D341Med (cell line): ENCODE measurements at places on chromosomes 12 and 14.
A peak's percentile ranks its signal among the peaks of the same experiment; 100 is the strongest.

GRCh38 chr12:74547249-74547648, 9.6 kb downstream of the ATXN7L3B start:
- no peak for DNase-seq

- DNase-seq, result no peak
These were observed 27.2 kb upstream of the FBRSL1 start for GRCh38 chr12:132462788-132463187.

GRCh38 chr12:105057174-105057573, 27.1 kb downstream of the ALDH1L2 start:
- no peak for DNase-seq

- peak; percentile 70 for DNase-seq
These were observed 63.5 kb downstream of the DGLUCY start for GRCh38 chr14:91177073-91178034.

DNA sequence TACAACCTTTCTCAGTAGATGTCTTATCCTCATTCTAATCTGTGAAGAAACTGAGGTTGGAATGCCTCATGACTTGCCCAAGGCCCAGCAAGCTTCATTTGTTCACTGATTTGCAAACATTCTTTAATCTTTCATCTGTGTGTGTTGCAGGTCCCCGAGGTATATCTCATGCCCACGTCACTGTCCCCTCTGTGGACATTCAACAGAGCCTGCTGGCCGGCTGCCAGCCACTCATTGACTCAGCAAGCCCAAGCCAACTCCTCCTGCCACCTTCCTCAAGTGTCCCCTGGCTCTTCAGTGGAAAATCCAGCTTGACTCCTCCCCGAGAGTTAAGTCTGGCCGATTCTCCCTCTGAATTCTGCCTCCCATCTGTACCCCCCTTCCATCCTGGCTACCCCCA, 1.9 kb upstream of the DCAF4 start:
- DNase-seq, result no peak

DNA sequence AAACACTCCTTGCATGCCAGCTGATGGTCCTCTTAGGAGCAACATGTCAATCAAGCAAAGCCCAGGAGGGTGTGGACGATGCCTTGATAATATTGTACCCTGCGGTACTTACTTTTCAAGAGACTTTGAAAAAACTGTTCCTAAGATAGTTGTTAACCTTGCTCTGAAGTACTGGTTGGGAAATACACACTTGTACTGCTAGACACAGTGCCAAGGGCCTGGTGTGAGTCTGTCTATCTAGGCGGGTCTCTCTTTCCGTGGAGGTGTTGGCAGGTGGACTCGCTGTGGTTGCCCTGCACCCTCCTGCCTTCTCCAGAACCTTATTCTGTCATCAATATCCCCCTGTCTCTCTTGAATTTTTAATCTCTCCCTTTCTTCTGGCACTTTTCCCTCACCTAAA, 189.4 kb downstream of the NRXN3 start:
- no peak for DNase-seq

GRCh38 chr14:35556548-35556947, 22.6 kb downstream of the INSM2 start:
- peak; percentile 73 for DNase-seq

DNA sequence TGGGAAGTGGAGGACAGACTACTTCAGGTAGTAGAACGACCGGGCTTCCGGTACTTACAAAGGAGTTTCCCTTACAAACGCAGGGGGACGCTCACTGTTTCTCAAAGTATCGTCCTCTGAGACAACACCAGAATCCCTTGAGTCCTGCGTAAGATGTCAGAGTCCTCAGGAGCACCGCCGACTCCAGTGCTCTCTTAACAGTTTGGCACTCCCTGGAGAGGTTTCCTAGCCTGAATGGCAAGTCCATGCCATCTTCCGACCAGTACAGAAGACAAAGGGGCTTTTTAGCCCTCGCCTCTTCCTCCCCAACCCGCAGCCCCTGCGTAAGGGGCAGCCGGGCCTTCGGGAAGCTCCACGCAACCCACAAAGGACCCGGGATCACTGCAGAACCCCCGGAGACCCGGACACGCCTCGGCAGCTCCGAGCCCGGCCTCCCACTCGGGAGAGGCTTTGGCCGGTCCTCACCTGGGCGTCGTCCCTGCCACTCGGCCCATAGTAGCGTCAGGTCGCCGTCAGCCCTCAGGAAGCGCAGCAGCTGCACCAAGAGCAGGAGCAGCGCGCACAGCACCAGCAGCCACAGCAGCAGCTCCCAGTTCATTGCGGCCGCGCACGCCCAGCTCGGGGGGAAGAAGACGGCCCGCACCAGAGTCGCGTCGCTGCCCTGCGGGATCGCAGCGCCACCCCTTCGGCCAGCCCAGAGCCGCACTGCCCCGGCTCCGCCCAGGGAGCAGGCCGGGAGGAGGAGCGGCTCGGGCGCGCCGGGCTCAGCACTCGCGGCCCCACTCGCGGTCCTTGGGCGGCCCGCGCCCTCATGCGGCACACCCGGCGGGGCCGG, at the start of gene DHRS7:
DHRS7 (minus strand) TSS at position 687 of the 835 bp plus-strand sequence; CDS start at position 598, 89 bp downstream.
- peak; percentile 83 for DNase-seq

GRCh38 chr14:48726080-48726642, 860.0 kb downstream of the RPS29 start:
- no peak for DNase-seq

DNA sequence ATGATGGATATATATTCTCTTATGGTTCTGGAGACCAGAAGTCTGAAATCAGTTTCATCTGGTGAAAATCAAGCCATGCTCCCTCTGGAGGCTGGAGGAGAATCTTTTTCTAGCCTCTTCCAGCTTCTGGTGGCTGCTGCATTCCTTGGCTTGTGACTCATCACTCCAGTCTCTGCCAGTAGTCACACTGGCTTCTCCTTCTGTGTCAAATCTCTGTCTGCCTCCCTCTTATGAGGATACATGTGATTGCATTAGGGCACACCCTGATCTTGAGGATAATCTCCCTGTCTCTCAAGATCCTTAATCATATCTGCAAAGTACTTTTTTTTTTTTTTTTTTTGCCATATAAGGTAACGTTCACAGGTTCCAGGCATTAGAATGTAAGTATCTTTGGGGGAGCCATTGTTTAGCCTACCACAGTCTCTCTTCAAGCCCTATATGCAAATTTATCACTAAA, 17.7 kb downstream of the DNAL1 start:
- DNase-seq, result peak; percentile 59

DNA sequence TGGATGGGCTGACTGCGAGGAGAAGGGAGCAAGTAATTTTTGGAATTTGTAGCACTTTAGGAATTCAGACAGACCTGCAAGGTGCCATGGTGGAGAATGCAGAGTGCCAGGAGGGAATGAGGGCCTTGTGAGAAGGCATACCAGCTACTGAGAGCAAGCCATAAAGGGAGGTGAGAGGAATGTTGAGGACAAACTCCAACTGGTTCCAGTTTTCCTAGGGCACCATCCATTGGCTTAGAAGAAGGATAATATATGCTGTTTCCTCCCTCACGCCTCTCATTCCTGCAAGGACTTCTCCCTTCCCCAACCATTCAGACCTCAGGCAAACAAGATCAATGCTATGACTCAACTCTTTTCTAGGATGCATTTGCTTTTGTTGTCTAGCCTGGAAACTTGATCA, 11.2 kb upstream of the DAAM1 start:
- DNase-seq, result no peak

- DNase-seq, result no peak
These were observed 4.2 kb upstream of the XPOT start for GRCh38 chr12:64400041-64400440.

- DNase-seq, result no peak
These were observed 46.7 kb downstream of the SMUG1 start for GRCh38 chr12:54142114-54142475.

DNA sequence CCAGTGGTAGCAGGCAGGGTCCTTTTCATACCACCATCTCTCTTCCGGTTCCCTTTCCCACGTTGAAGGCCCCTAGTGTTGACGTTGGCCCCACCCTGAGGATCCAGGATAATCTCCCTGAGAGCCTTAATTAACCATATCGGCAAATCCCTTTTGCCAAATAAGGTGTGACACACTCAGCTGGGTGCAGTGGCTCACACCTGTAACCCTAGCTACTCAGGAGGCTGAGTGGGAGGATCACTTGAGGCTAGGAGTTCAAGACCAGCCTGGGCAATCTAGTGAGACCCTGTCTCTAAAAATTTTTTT, 2.8 kb upstream of the TMEM119 start:
- DNase-seq, result peak; percentile 55
